ENCODE measurements at places on chromosomes 5 and 9.

- no peak for DNase-seq
Observed at GRCh38 chr5:16500024-16500423, 34.4 kb upstream of the ZNF622 start.

- DNase-seq, result no peak
Observed at GRCh38 chr5:41722359-41722950, 147.8 kb downstream of the OXCT1 start.

DNA sequence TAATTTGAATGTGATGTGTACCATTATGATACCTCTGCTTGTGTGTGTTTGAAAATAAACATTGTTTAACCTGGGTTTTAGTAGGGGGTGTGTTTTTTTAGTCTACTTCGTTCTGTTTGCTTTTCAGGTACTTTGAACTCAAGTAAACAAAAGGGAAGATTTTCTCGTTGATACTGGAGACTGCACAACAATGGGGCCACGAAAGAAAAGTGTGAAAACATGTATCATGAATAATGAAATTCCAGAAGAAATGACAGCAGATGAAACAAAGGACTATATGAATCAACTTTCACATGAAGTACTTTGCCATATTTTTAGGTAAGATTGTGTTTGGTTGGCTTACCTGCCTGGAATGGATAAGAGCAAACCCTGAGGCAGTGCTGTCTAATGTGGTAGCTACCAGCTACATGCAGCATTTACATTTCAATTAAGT lies 10.8 kb downstream of the FBXO38 start:
- DNase-seq, result no peak

DNA sequence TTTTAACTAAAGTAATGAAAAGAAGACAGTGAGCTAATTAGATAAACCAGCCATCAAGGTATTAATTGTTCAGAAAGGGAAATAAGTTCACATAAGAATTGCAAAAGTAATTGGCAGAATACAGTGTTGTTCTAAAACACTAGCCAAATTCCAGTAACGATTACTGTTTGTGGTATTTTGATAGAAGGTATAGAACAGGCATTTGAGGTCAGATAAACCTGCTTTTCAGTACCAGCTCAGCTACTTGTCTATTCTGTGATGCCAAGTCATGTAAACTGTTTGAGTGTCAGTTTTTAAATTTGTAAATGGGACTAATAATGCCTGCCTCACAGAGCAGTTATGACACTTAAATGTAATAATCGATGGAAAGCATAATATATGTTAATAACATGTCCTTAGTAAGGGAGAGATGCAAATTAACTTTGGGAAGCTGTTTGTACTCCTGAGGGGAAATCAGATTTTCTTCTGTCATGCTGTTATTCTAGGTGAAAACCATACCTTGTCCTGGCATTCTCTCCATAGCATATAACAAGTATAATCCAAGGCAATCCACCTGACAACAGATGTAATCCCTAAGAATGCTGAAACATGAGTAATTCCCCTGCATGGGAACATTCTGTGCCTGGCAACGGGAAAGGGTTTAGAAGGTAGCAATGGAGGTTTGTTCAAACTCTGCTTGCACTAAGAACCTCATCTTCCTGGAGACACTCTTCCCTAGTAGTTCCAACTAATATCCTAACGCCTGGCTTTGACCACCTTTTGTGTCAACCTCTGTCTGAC lies 509.5 kb upstream of the PAPPA start:
- no peak for DNase-seq

DNA sequence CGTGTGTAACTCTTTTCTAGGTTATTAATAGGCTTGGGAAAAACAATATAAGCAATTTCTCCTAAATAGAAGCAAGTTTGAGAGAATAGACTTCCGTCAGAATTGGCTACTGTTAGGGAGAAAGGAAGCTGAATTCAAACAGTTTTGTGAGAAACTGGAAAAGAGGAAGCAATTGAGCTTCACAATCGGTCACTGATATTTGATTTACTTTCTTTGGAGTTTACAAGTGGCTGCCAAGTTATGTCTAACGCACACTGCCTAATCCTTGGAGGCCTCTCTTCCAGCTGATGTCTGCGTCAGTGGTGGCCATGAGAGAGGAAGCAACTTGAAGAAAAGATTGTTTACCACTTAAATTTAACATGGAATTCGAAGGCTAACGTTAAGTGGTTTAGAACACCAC lies 319.5 kb downstream of the ADGRV1 start:
- DNase-seq, result no peak

GRCh38 chr5:180603076-180603594 lies 11.8 kb upstream of the SCGB3A1 start:
- no peak for DNase-seq

DNA sequence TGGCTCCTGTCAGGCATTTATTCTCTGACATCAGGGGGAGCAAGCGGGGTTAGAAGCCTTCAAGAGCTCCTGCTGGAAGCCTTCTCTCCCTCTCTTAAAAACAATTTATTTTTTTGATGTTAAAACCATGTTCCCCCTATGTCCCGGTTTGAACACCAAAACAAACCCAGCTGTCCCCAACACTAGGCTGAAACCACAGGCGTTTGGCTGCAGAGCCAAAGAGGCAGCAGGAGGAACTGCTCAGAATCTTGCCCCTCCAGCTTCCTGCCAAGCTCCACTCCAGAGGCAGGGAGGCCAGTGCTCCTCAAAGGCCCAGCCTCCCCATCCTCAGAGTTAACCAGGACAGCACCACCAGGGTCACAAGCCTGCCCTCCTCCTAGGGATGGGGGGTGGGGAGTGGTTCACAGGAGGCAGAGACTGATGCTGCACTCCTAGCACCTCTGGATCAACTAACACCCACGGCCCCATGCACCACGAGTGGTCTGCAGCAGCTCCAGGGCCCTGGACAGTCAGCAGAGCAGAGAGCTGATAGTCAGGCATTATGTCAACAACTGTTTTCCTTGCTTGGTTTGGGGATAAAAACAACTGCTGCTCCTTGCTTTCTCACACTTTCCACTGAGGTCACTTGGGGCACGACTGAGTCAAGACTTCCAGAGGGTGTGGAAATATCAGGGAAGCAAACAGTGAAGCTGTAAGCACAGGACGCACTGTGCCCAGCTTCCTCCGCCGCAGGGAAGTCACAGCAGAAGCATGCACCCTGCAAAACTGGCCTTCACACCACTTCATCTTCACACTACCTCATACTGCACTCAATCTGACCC lies 96.5 kb upstream of the ADRA1B start:
- no peak for DNase-seq

DNA sequence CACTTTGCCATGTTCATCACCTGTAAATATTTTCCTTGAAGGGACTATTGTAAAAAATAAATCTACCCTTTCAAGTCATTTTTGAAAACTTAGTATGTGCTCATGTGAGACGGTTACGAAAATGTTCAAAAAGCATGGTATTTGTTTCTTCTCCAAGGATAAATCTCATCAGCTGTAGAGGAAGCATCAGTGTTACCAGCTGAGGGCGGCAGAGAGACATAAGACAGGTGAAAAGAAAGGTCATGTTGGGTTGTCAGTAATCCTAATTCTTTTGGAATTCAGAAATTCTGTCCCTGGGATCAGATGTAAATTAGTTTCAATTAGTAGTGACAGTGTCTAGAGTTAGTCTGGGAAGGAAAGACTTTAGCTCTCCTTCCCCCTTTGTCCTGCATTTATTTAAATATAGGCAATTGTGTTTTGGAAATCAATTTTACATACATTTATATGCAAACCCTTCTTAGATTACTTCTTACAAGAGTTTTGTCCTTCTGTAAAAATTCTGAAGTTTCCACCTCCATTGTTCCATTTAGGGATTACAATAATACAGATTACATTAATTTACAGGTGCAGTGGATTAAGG lies 791.9 kb upstream of the CDH6 start:
- no peak for DNase-seq

- DNase-seq, result no peak
Observed at GRCh38 chr5:665956-666711, 27.0 kb downstream of the TPPP start.

DNA sequence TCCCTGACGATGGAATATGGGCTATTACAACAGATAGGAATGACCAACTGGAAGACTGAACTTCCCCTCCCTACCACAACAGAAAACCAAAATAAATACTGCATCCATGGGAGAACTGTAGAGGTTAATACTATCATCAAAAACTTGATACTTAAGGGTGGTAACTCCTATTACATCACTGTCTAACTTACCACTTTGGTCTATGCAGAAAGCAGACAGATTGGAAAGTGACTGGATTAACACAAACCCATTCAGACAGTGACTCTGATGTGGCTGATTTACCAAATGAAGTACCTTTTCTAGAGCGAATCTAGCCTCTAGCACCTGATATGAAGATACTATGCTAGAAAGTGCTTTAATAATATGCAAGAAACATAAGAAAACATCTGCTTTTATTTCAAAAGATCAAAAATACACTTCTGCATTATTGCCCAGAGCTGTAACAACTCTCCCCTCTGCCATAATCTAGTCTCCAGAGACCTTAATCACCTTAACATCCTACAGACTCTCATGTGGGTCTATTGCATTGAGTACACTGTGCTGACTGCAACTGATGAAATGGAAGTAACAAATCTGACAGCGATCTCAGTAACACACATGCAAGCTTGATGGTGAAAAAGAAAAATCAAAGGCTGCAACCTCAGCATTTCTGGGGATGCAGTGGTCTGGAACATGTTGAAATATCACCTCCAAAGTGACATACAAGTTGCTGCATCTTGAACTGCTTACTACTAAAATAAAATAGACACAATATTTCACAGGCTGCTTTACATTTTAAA lies 62.7 kb downstream of the EPB41L4A start:
- no peak for DNase-seq

GRCh38 chr5:95816776-95817175 lies 5.8 kb downstream of the GLRX start:
- DNase-seq, result no peak

DNA sequence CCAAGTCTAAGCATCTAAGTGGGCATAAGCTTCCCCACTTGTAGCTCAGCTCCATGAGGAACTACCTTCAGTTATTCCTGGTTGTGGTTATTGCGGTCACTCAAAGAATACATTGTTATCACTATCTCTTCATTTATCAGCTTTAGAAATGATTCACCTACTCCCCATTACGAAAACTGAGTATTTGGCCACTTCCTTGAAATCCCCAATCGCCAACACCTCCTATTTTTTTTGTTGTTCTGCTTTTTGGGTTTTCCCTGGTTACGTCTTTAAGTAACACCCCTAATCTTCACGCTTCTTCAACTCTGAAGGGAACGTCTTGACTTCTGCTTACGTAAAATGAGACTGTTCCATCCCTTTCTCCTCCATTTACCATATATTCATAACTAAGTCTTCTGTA lies 20.7 kb downstream of the MAPK9 start:
- DNase-seq, result no peak

DNA sequence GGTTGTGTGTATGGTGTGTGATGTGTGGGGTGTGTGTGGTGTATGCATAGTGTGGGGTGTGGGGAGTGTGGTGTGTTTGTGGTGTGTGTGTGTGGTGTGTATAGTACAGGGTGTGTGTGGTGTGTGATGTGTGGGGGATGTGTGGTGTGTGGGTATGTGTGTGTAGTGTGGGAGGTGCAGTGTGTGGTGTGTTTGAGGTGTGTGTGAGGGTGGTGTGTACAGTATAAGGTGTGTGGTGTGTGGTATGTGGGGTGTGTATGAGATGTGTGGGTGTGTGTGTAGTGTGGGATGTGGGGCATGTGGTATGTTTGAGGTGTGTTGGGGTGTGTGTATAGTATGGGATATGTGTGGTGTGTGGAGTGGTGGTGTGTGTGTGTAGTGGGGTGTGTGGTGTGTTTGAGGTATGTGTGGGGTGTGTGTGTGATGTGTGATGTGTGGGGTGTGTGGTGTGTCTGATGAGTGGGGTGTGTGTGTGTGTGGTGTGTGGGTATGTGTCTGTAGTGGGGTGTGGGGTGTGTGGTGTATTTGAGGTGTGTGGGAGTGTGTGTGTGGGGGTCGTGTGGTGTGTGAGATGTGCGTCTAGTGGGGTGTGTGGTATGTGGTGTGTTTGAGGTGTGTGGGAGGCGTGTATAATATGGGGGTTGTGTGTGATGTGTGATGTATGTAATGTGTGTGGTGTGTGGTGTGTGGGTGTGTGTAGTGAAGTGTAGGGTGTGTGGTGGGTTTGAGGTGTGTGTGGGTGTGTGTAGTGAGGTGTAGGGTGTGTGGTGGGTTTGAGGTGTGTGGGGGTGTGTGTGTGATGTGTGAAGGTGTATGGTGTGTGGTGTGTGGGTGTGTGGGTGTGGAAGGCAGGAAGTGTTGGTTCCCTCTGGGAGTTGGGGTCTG lies 8.6 kb downstream of the ECSCR start:
- no peak for DNase-seq

DNA sequence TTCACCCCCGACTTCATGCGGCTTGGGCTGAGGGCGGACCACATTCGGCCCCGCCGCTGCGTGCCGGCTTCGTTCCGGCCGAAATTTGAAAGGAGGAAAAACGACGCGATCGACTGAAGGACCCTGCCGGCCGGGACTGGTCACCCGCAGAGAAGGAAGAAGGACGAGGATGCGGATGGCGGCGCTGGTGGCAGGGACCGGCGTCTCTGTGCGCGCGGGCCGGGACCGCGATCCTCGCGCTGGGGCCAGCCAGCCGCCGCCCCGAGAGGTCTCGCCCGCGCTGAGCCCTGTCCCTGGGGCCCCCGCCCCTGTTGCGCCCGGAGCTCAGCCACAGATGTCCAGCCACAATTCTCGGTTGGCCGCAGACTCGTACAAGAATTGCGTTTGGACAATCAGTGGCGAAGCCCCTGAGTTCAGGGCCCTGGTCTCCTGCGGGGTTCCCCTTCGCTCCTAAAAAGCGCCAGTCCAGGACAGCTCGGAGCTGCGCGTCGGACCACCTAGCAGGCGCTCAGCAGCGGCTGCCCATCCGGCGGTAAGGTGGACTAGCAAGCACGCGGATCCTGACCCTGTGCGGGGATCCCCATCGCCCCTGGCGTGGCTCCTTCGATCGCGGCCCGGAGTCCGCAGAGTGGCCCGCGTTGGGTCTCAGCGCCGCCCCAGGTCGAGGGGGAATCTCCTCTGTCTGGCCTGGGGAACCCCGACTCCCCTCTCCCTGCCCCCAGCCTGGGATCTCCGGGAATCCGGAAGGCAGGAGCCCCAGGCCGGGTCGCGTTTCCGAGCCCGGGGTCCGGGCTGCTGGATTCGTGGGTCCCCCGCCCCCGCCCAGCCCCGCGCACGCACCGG lies 21.3 kb downstream of the URM1 start:
- no peak for DNase-seq

- DNase-seq, result no peak
Observed at GRCh38 chr5:157069949-157070348, 11.0 kb upstream of the HAVCR1 start.

DNA sequence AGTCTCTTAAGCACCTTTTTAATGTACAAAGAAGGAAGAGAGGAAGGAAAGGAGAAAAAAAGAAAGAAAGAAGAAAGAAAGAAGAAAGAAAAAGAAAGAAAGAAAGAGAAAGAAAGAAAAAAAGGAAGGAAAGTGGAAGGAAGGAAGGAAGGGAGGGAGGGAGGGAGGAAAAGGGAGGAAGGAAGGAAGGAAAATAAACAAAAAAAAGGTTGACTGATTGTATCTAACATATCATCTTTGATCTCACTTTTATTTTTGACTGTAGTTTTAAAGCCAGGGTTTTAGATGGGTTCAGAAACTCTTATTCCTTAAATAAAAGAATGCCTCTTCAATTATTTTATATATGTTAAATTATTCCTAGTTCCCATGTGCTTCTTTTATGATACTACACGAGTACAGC lies 794.5 kb downstream of the CDH12 start:
- DNase-seq, result no peak

GRCh38 chr5:121273833-121274433 lies 577.7 kb upstream of the FTMT start:
- DNase-seq, result no peak

GRCh38 chr5:61600123-61600444 lies 268.0 kb downstream of the ZSWIM6 start:
- no peak for DNase-seq
